ENCODE measurements at places on chromosomes 5 and 9.

- DNase-seq, result no peak
These were observed 110.8 kb downstream of the LHFPL2 start for GRCh38 chr5:78537821-78538220.

DNA sequence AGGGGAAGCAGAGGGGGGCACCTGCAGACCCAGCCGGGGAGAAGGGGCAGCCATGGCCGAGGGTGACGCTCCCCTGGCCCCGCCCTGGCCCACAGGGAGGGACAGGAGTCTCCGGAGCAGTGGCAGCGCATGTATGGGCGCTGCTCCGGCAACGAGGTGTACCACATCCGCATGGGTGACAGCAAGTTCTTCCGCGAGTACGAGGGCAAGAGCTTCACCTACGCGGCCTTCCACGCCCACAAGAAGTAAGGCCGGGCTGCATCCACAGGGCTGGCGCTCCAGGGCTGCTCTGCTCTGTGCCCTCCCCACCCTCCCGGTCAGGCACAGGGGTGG lies 68.2 kb downstream of the KCNT1 start:
- no peak for DNase-seq

GRCh38 chr9:28135549-28135948 lies 562.3 kb upstream of the C9orf72 start:
- DNase-seq, result no peak

- peak; percentile 34 for DNase-seq
These were observed 16.1 kb upstream of the FRRS1L start for GRCh38 chr9:109182940-109183798.

- DNase-seq, result no peak
These were observed 285.3 kb downstream of the SLF1 start for GRCh38 chr5:94903726-94904125.

DNA sequence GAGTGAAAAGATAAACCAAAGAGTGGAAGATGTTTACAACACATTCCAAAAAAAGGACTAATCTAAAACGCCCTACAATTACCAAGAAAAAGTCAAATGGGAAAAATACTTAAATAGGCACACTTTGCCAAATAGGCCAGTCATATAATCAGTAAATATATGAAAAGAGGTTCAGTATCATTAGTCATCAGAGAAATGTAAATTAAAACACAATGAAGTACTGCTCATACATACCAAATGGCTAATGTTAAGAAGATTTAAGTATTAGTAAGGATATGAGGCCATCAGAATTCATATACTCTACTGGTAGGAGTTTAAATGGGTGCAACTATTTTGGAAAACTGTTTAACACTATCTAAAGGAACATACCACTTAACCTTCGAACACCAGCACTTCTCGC lies 47.6 kb downstream of the ZDHHC21 start:
- no peak for DNase-seq

DNA sequence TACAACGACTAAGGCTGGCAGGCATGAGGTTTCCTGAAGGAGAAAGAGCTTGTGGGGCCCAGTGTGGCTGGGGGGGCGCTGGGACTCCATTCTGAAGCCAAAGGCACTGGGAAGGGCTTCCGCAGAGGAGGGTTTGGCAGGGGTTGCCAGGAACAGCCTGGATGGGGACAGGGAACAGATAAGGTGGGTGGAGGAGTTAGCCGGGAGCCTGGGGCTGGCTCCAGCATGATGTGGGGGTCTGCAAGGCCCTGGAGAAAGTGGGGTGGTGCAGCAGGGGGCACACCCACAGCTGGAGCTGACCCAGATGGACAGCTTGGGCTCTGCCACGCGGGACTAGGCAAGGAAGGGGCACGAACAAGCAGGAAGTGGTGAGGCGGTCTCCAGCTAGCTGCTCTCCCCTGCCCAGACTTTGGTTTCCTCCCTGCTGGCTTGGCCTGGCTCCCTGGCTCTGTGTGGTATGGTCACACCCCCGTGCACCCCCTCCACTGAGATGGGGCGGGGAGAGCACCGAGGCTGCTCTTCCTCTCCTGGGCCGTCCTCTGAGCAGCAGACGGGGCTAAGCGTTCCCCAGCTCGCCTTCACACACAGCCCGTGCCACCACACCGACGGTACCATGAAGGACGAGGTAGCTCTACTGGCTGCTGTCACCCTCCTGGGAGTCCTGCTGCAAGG lies at the start of gene LTC4S:
Gene LTC4S (plus strand): TSS at position 519 of the 672 bp plus-strand sequence. CDS start 95 bp downstream, at position 614.
- peak; percentile 93 for DNase-seq

DNA sequence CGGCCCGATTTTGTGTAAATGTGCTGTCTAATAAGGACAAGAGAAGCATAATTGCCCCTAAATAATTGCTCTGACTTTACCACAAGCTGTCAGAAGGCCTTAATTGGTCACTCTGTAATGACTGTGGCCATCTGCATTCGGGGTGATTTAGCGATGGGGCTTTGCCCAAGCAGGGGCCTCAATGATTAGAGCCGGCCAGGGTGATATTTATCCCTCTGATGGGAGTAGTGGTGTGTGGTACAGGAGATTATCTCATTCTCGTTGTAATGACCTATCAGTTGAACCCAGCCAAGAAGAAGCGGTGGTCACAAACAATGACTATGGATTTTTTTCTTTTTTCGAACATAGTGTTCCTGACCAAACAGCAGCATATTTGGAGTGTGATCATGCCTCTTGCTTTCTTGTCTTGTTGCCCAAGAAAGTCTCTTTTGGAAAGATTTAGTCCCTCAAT lies 72.0 kb upstream of the SAP30L start:
- no peak for DNase-seq

GRCh38 chr9:111969061-111969460 lies 72.4 kb downstream of the UGCG start:
- no peak for DNase-seq

DNA sequence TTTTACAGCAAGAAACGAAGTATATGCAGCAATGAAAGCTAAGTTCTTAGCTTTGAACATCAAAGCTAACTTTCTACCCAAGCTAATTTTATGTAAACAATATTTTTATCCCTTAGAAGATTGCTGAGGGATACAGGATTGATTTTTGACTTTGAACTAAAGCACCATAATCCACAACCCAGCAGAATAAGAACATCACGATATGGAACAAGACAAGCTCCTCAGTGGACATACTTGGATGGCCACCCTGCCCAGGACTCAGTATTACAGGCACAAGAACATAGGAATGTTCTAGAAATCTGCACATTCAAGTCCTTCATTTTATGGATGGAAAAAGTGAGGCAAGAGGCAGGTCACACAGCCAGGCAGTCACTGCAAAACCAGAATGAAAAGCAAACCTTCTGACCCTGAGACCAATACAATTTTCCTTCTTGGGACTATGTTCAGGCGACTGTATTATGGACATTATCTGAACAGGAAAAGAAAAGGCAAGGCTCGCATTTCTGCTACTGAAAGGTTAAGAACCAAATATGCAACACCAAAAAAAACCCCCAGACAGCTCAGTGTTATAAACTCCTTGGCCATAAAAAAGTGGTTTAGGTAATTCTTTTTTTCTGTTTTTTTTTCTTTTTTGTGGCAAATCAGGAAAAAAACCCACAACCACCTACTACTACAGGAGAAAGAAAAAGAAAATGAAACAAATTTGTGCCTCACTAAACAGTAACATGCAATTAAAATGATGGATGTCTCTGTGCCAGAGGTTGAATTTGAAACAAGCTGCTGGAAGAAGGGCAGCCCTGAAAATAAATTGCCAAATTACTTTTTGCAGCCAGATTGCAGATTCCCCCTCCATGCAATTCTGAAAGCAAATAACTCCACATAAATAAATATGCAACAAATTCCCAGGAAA lies 25.4 kb downstream of the EPB41L4B start:
- DNase-seq, result no peak

GRCh38 chr9:78674874-78675273 lies 377.9 kb downstream of the PSAT1 start:
- DNase-seq, result no peak

DNA sequence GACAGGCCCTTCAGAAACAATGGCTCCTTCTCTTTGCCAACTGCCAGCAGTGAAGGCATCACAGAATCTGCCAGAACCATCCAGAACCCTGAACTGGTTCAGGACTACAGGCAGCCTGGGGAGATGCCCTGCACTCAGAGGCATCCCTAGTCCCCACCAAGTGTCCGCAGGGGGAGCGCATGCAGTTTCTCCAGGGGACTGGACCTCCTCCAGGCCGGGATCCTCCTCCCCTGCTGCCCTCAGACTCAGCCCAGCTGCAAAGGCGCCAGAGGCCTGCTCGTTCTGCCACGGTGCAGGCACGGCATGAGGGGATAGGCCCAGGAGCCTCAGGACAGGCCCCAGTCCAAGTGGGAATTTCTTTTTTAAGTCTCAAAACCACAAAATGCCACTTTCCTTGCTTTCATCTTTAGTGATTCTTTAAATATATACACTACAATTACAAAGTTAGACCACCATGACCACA lies 72.0 kb downstream of the SEMA4D start:
- DNase-seq, result no peak

DNA sequence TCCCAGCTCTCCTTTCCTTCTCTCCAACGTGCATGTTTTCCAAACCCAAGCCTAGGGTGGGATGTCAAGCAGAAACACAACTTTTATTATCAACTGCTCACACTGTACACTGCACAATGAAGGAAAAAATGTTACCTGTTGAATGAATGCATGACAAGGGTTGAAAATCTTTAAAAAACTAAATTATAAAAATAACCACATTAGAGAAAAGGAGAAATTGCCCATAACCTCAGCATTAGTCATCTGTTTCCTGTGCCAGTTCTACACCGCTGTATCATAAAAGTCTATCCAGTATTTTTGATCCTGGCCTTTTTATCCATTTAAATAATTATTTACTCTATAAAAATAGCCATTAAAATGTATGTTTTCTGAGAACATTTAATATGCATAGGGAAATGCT lies 101.1 kb downstream of the APBA1 start:
- DNase-seq, result no peak

- DNase-seq, result no peak
These were observed 1.0 kb upstream of the EDIL3 start for GRCh38 chr5:84385705-84386104.

DNA sequence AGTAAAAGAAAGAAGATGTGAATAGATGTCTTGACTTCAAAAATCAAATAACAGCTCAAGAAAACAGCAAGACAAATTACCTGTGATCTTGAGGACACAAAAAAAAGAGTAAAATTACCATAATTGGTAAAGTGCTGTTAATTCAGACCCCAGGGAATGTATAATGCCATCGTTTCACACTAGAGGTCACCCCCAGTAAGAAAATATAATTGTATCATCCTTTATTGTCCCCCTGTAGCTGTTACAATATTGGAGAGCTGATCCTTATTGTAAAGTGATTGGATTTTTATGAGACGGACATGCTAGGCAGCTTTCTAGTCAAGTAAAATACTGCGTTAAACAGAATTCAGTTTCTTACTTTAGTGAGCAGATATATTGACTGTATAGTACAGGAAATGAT lies 377.0 kb downstream of the TLE1 start:
- no peak for DNase-seq

DNA sequence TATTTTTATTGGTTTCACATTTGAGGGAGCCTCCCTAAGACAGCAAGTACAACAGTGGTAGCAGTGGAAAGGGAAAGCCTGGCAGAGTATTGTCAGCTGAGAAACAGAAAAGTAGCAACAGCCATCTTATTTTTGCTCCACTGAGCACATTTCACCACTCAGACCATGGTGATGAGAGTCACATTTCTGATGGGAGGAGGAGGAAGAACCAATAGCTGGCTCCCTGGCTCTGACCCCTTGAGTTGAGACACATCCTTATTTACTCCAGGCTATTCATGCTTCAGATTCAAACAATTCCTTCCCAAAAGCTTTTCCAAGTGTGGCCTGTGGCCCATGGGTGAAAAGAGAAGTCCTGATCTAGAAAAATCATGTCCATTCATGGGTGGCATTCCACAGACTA lies 236.3 kb downstream of the ARHGAP26 start:
- peak; percentile 50 for DNase-seq

GRCh38 chr5:160245506-160246086 lies 16.3 kb downstream of the FABP6 start:
- DNase-seq, result no peak

- no peak for DNase-seq
These were observed 42.6 kb downstream of the RGS3 start for GRCh38 chr9:113506090-113506589.

DNA sequence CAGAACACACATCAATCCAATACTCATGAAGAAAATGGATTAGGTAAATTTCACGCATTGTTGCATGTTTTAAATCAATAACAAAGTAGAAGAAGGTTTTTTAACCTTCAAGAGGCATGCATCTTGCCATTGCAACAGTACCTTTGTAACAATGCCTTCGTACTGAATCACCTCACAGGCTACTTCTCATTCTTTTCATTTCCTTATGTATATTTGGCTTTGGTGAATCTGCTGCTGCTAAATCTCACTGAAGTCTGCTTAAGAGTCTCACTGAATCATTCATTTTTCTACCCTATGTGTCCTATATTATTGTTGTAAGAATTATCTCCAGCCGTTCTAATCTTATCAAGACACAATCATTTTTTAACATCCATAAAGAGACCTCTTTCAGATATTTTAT lies 152.5 kb downstream of the CDH10 start:
- no peak for DNase-seq

DNA sequence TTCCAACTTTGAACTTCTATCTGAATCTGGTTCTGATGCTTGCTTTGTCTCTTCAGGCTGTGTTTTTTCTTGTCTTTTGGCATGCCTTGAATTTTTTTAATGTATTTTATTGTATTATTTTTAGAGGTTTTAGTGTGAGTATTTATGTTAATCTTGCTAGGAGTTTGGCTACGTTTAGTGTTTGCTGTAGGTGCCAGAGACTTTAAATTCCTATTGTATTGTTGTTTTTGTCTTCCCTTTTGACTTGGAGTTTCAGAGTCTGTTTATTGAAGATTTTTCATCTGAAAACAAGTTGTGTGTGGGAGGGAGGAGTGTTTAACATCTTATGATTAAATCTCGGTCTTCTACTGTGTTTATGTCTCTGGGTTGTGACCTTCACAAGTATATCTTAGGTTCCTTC lies 956.8 kb downstream of the TLE1 start:
- no peak for DNase-seq

GRCh38 chr5:95163079-95163478 lies 121.8 kb downstream of the MCTP1 start:
- DNase-seq, result no peak

DNA sequence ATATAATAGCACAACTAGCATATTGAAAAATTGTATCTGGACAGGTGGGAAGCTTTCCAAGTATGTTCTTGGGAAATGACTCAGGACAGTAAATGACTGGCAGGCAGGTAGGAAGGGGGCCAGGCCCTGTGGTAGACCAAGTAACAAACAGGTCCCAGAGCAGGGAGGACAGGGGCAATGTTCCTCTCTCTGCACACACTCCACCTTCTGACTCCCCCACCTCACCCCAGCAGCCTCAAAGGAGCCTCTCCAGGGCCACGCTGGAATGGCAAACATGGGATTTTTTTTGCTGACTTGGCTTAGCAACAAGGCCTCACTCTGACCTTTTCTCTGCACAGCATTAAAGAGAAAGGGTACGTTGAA lies 31.1 kb upstream of the IQGAP2 start:
- DNase-seq, result no peak

Data from right cardiac atrium (tissue), 5 donors.